ENCODE measurements at places on chromosomes 7 and 10. TPM values are rescaled to one million over a fixed set of nuclear protein-coding genes. Genes with fewer than 3 reads are reported as not detected.

FGFBP3 gene
- 27.6 TPM for total RNA-seq

IPMK gene
- 8.6 TPM for total RNA-seq

DNA sequence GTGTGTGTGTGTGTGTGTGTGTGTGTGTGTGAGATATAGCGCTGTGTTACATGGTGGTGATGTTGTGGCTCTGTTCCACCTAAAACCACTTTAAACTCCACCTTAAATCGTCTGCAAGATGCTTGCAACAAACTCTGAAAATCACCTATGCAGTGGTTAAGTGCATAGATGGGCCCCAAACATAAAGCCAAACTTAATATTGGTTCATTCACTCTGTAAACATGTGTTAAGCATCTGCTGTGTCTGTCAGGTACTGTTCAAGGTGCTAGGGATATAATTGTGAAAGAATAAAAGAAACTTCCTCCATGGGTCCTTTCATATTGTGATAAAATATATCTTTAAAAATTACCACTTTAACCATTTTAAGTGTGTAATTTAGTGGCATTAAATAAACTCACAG lies 645.4 kb upstream of the SORCS1 start:
- no peak for DNase-seq

DNA sequence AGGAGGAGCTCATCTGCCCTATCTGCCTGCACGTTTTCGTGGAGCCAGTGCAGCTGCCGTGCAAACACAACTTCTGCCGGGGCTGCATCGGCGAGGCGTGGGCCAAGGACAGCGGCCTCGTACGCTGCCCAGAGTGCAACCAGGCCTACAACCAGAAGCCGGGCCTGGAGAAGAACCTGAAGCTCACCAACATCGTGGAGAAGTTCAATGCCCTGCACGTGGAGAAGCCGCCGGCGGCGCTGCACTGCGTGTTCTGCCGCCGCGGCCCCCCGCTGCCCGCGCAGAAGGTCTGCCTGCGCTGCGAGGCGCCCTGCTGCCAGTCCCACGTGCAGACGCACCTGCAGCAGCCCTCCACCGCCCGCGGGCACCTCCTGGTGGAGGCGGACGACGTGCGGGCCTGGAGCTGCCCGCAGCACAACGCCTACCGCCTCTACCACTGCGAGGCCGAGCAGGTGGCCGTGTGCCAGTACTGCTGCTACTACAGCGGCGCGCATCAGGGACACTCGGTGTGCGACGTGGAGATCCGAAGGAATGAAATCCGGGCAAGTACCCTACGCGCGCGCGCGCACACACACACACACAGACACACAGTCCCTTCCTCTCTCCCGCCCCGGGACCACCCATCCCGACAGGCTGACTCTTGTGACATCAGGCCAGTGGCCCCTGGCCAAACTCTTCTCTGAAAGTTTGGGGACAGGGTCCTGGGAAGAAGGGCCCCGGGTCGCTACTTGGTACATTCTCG lies 538 bp downstream of the TRIM8 start:
- DNase-seq = peak; percentile 89

GRCh38 chr7:127415060-127415742 lies 22.7 kb upstream of the ZNF800 start:
- no peak for DNase-seq

DNA sequence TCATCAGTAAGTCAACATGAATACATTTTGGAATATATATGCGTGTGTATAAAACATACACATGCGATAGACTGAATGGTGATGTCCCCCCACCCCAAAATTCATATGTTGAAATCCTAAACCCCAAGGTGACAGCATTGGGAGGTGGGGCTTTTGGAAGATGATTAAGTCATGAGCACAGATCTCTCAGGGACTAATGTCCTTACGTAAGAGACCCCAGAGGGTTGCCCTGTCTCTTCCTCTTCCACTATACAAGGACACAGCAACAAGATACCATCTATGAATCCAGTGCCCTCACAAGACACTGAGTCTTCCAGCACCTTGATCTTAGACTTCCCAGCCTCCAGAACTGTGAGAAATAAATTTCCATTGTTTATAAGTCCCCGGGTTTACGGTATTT lies 22.5 kb downstream of the DRGX start:
- no peak for DNase-seq

DNA sequence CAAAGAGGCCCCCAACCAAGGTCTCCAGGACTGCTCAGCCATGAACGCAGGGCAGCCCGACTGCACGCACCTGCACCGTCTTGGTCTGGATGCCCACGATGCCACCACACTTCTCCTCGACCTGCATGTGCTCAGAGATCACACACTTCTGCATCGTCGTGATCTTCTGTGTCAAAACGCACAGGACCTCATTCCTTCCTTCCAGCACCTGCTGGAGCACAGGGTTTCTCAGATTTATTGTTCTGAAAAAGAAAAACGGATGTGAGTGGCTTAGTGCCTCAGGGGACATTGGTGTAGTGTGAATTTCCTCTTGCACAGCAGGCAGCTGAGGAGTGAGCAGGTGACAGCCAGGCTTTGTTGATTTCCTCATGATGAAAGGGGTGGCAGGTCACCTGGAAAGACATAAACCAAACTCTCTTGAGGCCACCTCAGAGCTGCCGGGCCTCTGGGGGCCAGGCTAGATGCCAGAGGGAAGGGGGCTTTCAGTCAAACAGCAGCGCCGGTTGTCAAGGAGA lies 38.2 kb downstream of the GSDME start:
- no peak for DNase-seq

Measured in neural progenitor cell (in vitro differentiated cells).